SIG-M5 (cell line): ENCODE measurements at places on chromosomes 7 and 10.

GRCh38 chr10:569961-570627 lies 119.4 kb downstream of the DIP2C start:
- no peak for DNase-seq

- DNase-seq: no peak
Measured at GRCh38 chr10:58384544-58384998, 639 bp upstream of the TFAM start.

GRCh38 chr7:2640482-2640830 lies 8.7 kb downstream of the TTYH3 start:
- no peak for DNase-seq

DNA sequence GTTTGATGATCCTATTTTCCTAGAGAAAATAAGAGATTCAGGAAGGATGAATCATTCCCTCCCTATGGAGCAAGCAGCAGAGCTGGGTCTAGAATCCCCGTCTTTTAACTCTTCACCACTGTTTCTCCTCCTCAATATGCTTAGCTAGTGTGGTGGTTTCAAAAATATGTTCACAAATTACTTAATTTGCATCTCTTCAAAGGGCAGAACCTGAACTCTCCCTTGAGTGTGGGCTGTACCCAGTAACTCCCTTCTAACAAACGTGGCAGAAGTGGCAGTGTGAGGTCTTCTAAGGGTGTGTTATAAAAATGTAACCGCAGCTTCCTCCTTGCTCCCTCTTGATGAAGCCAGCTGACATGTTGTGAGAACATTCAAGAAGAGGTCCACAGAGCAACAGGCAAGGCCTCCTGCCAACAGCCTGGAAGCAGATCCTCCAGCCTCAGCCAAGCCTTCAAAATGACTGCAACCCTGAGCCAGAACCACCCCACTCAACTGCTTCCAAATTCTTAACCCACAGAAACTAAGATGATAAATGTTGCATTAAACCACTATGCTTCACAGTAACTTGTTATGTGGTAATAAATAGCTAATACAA lies 36.6 kb downstream of the SRPK2 start:
- peak; percentile 94 for DNase-seq

GRCh38 chr10:131584287-131584686 lies 272.8 kb upstream of the TCERG1L start:
- DNase-seq: no peak

DNA sequence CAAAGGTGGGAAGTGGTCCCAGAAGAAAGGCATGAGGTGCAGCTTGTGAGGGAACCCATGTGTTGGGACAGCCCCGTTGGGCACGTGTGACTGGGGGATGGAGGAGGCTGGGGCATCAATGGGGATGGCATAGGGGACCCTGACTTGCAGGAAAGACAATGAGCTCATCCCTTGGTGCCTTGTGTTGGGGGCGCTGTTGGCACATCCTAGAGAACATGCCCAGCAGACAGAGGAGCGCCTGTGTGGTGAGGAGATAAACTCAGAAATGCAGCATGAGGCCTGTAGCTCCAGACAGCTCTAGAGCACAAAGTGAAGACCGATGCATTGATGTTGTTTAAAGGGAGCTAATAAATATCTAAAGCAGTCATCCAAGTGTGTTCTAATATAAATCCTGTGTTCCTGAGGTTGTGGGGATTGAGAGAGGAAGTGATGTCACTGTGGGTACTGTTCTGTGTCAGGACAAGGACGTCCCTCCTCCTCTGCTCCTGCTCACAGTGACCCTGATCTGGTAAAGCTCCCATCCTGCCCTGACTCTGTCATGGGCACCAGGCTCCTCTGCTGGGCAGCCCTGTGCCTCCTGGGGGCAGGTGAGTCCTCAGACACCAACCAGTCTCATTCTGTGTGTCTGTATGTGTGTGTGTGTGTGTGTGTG lies 126.1 kb upstream of the PRSS58 start:
- DNase-seq: no peak

GRCh38 chr10:111973306-111973705 lies 210.3 kb downstream of the GPAM start:
- DNase-seq: no peak

GRCh38 chr7:152451356-152451755 lies 15.6 kb upstream of the KMT2C start:
- DNase-seq: no peak

GRCh38 chr7:33654676-33655075 lies 250.7 kb upstream of the BMPER start:
- DNase-seq: no peak

DNA sequence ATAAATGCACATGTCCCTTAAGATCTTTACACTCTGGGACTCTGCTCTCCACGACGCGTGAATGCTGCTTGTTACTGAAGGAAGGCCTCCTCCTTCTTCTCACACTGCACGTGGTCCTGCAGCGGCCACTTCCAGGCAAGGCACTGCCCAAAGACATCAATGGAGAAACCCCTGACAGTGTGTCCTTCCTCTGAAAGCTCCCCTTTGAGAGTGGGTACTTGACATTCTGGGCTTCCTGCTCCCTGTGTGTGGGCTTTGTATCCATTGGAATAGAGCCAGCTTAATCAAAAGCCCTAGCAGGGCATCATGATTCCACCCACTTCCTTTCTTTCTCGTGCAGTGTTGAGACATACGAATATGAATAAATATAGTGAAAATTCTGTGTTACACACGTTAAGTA lies 69.7 kb upstream of the STK17A start:
- no peak for DNase-seq

- no peak for DNase-seq
Measured at GRCh38 chr10:114708717-114709335, 50.8 kb upstream of the ABLIM1 start.

DNA sequence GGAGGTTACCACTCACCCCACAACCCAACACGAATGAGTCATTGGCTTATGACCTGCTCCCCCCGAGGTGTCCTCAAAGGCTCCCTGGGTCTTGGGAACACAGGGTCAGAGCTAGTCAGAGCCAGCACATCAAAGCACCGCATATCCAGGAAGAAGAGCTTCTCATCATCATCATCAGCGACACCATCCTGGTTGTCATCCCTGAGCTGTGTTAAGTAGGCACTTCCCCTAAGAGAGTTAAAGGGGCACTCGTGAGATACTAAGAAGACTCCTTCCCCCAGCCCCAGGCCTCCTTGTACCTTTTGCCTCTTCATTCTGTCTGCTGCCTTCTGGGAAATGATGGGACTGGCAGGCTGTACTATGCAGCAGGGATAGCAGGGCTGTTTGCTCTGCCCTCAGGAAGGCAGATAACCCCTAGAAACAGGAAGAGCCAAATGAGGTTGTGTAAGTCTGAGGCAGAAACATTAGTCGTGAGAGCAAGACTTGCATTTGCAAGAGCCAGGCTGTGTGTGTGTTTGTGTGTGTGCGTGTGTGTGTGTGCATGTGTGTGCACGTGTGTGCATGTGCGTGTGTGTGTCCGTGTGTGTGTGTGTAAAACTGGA lies 11.1 kb upstream of the CPA1 start:
- DNase-seq: no peak

DNA sequence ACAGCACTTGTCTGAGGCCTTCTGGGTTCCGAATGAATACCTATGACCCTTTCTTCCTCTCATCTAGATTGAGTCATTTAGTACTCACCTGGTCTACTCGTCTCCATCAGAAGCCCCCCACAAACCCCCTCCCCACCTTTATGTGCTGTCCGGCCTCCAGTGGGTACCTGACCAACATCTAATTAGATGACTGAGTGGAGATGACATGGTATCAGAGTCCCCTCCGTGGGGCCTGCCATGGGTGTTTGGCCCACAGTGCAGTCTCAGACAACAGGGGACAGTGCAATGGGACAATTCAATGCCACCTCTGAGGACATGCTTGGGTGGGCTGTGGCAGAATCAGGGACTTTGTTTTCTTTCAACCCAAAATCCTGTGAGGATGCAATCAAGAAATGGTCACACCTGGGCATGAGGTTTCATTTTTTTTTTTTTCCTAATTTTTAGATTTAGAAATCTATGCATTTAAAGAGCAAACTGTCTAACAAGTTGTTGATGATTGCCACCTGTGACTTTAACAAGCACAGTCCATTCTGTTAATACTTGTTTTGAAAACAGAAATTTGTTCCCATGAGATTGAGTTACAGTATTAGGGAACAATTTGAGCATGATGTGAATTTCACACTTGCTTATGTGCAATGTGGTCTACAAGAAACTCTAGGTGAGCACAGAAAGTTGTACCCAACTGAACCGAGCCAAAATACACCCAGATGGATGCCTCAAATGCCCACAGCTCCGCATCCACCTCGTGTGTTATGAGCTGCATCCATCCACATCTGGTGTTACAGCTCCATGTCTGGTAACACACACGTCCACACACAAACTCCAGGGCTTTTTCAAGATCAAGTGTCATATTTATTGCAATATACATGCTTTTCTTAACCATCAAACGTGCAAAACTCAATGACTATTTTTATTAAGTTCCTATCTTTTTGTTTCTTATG lies 27.5 kb downstream of the GPRIN2 start:
- DNase-seq: no peak

DNA sequence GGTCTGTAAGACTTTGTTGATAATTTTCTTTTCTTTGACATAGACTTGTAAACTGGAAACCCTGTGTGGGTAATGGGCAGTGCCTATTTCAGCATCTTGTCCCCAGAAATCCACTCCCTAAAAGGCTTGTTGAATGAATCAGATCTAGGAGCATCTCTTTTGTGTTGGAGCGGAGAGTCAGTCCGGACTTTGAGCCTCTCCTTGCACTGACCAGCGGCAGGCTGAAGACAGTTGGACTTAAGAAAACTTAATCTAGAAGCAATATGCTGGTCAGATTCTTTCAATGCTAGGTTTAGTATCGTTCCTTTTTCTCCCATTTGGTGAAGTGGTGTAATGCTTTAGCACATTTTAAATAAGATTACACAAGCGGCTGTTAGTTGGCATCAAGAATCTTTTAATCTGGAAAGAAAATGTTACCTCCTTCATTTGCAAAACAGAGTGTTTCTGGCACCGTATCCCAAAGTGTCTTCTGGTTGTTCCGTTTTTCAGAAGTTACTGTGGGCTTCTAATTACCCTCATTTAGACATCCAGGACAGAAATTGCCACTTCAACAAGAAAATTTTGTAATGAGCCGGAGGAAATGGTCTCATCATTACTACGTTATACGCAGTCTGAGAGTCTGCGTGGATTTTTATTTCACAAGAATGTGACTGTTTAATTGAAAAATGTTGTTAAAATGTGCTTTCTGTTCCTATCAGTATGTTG lies 74.7 kb downstream of the CUX1 start:
- DNase-seq: no peak

DNA sequence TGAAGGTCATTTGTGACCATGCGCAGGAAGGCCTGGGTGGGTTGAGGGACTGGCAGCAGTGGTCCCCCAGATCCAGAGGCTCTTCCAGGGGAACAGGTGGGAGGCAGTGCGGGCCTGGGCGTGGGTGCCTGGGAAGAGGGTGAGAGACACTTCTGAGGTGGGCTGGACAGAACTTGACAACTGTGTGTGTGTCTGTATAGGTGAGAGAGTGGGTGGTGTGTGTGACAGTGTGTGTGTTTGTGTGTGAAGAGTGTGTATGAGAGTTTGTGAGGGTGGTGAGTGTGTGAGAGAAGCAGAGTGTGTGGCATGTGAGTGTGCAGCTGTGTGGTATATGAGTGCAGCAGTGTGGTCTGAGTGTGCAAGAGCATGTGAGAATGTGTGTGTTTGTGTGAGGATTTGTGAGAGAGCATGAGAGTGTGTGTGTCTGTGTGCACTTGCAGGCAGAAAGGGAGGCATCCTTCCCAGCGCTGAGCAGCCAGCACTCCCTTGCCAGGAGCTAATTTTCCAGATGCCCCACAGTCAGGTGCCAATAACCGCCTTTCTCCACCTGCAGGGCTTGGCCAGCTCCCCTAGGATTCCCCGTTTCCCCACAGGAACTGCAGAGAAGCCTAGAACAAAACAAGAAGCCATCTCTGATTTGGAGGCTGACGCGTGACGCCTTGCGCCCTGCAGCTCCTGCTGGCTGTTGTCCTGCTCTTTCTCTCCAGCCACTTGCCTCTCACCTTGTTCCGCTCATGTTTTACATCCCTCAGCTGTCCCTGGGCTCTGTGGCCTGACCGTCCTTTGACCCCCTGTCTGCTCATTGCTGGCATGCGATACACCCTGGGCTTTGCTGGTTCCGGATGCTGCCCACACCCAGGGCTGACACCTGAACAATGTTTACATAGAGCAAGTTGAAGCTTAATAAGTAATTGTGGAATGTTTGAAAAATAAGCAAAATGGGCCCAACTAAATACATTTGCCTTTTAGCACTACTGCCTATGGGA lies 88.0 kb downstream of the TMEM178B start:
- no peak for DNase-seq

DNA sequence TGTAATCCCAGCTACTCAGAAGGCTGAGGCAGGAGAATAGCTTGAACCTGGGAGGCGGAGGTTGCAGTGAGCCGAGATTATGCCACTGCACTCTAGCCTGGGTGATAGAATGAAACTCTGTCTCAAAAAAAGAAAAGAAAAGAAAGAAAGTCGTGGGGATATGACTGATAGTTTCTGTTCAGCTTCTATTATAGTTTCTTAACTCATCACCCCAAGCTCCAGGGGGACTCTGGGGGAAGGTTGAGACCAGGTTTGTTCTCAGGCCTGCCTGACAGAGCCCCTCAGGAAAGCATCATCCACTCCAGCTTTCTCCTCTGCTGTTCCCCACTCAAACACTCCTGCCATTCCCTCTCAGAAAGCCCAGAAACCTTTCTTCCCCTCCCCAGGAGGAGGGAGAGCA lies 542.4 kb upstream of the GALNT17 start:
- no peak for DNase-seq

- no peak for DNase-seq
Measured at GRCh38 chr10:60955957-60956425, 12.0 kb upstream of the RHOBTB1 start.

GRCh38 chr10:125006921-125007426 lies 65.1 kb downstream of the ZRANB1 start:
- no peak for DNase-seq

DNA sequence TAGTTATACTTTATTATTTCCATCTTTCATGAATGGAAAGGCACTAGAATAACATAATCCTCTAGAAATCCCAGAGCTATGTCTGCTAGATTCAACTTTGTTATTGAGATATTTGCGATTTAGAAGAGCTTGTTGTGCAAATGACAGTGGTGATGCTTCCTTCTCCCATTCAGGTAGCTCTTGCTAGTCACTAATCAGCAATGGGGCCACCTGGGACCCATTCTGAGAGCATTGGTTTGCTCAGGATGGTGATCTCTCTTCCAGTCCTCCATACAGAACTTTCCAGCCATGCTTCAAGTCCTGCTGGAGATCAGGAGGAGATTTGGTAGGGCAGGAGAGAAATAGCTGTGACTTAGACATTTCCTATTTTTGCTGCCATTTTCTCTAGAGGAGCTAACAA lies 65.8 kb upstream of the WNT16 start:
- no peak for DNase-seq

- DNase-seq: no peak
Measured at GRCh38 chr10:974785-975074, 13.5 kb upstream of the GTPBP4 start.

GRCh38 chr10:9621216-9621615 lies 1396.5 kb upstream of the CELF2 start:
- no peak for DNase-seq

DNA sequence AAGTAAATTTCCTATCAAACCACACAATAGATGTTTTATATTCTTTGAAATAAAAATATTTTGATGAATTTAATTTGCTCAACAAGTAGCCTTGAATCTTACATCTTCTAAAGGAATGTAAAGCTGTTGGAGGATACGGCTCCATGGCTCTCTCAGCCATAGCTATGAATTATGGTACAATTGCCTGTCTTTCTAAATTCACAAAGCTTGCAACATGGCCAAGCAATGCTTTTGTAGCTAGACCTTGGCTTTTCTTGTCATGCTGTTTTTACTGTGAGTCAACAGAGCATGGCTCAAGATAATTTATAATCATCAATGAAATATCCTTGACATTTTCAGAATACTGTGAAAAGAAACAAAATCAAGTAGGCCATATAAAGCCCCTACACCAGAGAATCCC lies 286.7 kb downstream of the CACNA2D1 start:
- DNase-seq: no peak

GRCh38 chr10:11887381-11888227 lies 64.4 kb downstream of the PROSER2 start:
- DNase-seq: no peak
